ENCODE measurements at places on chromosomes 4 and X.

GRCh38 chr4:135354876-135355275, 1153.3 kb upstream of the PABPC4L start:
- DNase-seq = no peak

GRCh38 chr4:89158884-89159503, 47.7 kb downstream of the TIGD2 start:
- no peak for DNase-seq

GRCh38 chr4:66849596-66849995, 695.7 kb downstream of the CENPC start:
- DNase-seq = no peak

DNA sequence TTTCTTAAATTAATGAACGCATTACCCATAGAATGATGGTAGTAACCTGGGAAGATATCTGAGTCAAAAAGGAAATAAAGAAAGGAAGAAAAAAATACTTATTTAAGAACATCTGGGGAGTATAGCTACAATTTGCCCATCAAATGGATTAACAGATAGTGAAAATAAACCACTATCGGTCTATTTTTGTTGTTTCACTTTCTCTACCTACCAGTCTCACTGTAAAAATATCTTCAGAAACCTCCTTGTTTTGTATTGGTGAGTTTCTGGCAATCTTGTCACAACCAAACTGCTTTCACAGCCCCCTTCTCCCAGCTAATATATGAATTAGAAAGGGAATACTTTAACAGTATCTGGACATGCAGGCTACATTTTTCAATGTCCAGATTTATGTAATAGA, 783.5 kb downstream of the STPG2 start:
- no peak for DNase-seq

GRCh38 chr4:3485886-3486540, 22.9 kb downstream of the DOK7 start:
- DNase-seq = no peak

DNA sequence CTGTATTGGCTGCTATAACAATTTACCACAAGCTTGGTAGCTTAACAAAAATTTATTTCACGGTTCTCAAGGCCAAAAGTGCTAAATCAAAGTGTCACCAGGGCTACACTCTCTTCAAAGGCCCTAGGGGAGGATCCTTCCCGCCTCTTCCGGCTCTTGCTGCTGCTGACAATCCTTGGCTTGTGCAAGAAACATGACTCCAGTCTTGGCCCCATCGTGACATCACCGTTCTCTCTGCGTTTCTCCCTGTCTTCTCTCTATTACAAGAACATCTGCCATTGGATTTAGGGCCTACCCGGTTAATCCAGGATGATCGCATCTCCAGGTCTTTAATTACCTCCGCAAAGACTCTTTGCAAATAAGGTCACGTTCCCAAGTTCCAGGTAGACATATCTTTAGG, 10.4 kb upstream of the CLCN4 start:
- DNase-seq = no peak

DNA sequence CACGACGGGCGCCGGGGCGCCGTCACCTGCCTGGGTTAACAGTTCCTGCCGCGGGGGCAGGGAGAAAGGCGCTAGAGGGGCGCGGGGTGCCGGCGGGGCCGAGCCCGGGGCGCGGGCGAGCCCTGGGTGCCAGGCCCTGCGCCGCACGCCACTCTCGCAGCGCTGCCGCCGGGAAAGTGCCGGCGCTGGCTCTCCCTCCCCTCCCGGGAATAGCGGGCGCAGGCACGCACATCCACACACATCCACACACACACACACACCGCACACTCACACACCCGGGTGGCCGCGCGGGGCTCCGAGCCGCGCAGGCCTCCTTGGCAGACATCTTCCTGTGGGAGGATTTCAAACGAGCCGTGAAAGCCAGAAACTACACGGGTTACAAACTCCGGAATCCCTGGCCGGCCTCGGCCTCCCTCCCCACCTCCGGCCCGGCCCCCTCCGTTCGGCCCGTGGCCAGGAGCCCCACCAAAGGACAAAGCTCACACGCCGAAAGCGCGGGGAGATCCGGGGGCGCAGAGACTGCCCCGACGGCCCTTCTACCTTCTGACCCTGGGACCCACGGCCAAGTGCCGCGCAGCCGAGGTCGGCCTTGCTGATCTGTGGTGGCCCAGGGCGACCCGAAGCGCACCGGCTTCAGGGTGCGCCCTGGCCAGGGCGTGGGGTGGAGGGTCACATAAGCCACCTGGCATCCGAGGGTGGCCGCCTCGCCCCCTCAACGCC, 92.3 kb downstream of the BCOR start:
- peak; percentile 23 for DNase-seq

GRCh38 chr4:41791557-41791956, 43.0 kb upstream of the PHOX2B start:
- no peak for DNase-seq

- DNase-seq = no peak
Observed at GRCh38 chr4:99038213-99038612, 42.7 kb downstream of the METAP1 start.
